ENCODE measurements at places on chromosomes 7 and 10. TPM values are rescaled to one million over a fixed set of nuclear protein-coding genes. Genes with fewer than 3 reads are reported as not detected.

GRCh38 chr7:117135553-117135891, 182.2 kb downstream of the ST7 start:
- DNase-seq = no peak
- peaks cover 40% of the 10 kb centered on the region for H3K36me3 ChIP-seq
- H3K27me3 ChIP-seq = no peaks in the 10 kb centered on the region
- no peaks in the 10 kb centered on the region for H3K4me1 ChIP-seq

GRCh38 chr10:70355051-70356021, 27.1 kb downstream of the LRRC20 start:
- no peak overlapping the region for H3K4me3 ChIP-seq
- no peaks in the 10 kb centered on the region for H3K27me3 ChIP-seq
- no peaks in the 10 kb centered on the region for H3K36me3 ChIP-seq
- no peak for DNase-seq

GRCh38 chr7:91656541-91657482, 223.7 kb downstream of the MTERF1 start:
- no peak overlapping the region for H3K4me3 ChIP-seq
- H3K27ac ChIP-seq = no peak overlapping the region
- H3K4me1 ChIP-seq = no peaks in the 10 kb centered on the region
- no peak for DNase-seq
- H3K27me3 ChIP-seq = no peaks in the 10 kb centered on the region

- H3K36me3 ChIP-seq = no peaks in the 10 kb centered on the region
- H3K27ac ChIP-seq = no peak overlapping the region
- no peak overlapping the region for H3K4me3 ChIP-seq
- H3K27me3 ChIP-seq = no peaks in the 10 kb centered on the region
- no peaks in the 10 kb centered on the region for H3K4me1 ChIP-seq
- DNase-seq = no peak
These were observed 133.7 kb downstream of the FOXP2 start for GRCh38 chr7:114548081-114548980.

- H3K27me3 ChIP-seq = no peaks in the 10 kb centered on the region
- H3K4me3 ChIP-seq = peak overlapping the region; percentile 10
- H3K27ac ChIP-seq = peak overlapping the region; percentile 67
- H3K36me3 ChIP-seq = no peaks in the 10 kb centered on the region
- no peaks in the 10 kb centered on the region for H3K4me1 ChIP-seq
These were observed 88.9 kb downstream of the C1GALT1 start for GRCh38 chr7:7271094-7271874.

GRCh38 chr7:44163591-44163990, 22.5 kb upstream of the MYL7 start:
- no peaks in the 10 kb centered on the region for H3K27me3 ChIP-seq
- no peak overlapping the region for H3K4me3 ChIP-seq
- H3K36me3 ChIP-seq = no peaks in the 10 kb centered on the region
- H3K4me1 ChIP-seq = no peaks in the 10 kb centered on the region
- H3K27ac ChIP-seq = no peak overlapping the region

DNA sequence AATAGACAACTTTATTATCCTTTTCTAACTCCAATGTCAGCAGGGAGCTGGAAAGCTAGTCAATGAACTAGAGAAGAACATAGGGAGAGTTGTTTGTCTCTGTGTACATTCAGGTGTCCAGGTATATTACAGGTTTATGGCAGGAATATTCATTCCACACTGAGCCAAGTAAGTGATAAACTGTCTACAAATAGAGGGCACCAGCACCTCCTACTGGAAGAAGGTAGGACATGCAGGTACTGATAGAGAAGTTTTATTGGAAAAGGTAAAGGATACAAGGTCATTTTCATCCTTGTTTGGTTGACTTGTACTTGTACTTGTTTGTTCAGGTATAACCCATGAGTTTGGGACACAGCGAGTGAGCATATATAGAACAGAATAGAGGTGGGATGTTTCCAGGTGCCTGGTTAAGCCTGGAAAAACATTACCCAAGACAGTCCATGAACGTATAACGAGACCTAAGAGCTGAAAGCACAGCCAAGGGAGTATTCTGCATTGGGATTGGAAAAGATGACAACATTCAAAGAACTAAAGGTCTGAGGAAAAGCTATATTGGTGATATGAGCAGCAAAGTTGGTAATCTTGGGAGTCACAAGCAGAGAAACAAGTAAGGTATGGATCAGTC, 61.4 kb upstream of the PPP1R3C start:
- no peak overlapping the region for H3K4me3 ChIP-seq
- no peaks in the 10 kb centered on the region for H3K4me1 ChIP-seq
- no peak overlapping the region for H3K27ac ChIP-seq
- no peaks in the 10 kb centered on the region for H3K27me3 ChIP-seq
- no peaks in the 10 kb centered on the region for H3K36me3 ChIP-seq

GRCh38 chr7:111229916-111230315, 139.0 kb downstream of the LRRN3 start:
- no peaks in the 10 kb centered on the region for H3K36me3 ChIP-seq
- no peaks in the 10 kb centered on the region for H3K4me1 ChIP-seq
- H3K27ac ChIP-seq = no peak overlapping the region
- no peaks in the 10 kb centered on the region for H3K27me3 ChIP-seq
- no peak for DNase-seq
- no peak overlapping the region for H3K4me3 ChIP-seq

DNA sequence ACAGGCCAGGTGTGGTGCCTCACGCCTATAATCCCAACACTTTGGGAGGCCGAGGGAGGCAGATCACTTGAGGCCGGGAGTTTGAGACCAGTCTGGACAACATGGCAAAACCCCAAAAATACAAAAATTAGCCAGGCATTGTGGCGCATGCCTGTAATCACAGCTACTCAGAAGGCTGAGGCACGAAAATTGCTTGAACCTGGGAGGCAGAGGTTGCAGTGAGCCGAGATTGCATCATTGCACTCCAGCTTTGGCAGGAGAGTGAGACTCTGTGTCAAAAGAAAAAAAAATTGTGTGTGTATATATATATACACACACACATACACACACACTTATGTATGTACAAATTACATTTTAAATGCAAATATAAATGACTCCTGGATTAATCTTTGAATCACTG, 76.8 kb upstream of the LRRN3 start:
- H3K36me3 ChIP-seq = no peaks in the 10 kb centered on the region
- H3K4me3 ChIP-seq = no peak overlapping the region
- no peak for DNase-seq
- peak overlapping the region; percentile 67 for H3K27ac ChIP-seq
- no peaks in the 10 kb centered on the region for H3K27me3 ChIP-seq

The ACTL6B gene
- not detected for total RNA-seq

The PCGF6 gene
- total RNA-seq = 3.3 TPM

The PTPRN2 gene
- 1.5 TPM for total RNA-seq

The HMX3 gene
- total RNA-seq = not detected

The CREB5 gene
- 2.9 TPM for total RNA-seq

The GPR26 gene
- not detected for total RNA-seq

The GIMAP4 gene
- 23.7 TPM for total RNA-seq

The AKR1C3 gene
- 149 TPM for total RNA-seq

Measured in esophagus squamous epithelium (tissue), 5 donors.